ENCODE measurements at places on chromosomes 5 and 9. TPM values are rescaled to one million over a fixed set of nuclear protein-coding genes. Genes with fewer than 3 reads are reported as not detected.

BTNL3 gene
- not detected for total RNA-seq

MOB3B gene
- total RNA-seq = 4.2 TPM

GRCh38 chr5:171537070-171537849 is 117.8 kb downstream of the FGF18 start:
- no peak for DNase-seq

DNA sequence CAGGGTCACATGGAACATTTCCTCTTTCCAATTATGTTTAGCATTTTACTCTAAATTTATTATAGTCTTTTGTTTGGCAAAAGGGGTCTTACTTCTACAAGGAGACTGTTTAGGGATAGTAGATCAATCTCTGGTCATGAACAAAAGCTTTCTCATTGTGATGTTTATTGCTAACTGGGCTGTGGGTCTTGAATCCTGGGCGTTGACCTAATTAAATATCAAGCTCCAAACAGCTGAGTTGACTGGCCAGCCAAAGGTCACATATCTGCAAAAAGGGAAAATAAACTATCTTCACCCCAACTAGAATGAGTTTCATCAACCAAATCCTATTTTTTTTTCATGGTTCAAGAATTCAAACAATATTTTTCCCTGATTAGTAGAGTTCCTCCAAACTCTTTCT is 245.4 kb upstream of the TUT7 start:
- DNase-seq = no peak

IFNE gene
- total RNA-seq = not detected

UBAP1 gene
- 33.8 TPM for total RNA-seq

DNA sequence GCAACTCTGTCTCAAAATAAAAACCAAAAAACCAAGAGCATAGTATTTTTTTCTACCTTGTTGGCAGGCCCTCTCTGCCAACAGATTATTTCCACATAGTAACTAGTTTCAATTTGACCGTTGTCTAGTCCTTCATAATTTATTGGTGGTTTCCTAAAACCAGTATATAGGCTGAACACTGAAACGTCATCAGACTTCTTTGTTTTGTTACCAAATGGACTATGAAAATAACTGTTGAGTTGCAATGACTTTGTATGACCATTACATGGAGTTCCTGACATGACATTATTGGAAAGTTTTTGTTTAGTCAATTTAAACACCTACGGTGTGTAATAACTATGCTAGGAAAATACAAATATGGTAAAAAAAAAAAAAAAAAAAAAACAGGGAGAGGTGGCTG is 1.7 kb downstream of the AGGF1 start:
- DNase-seq = no peak

GRCh38 chr9:110142253-110142652 is 65.7 kb downstream of the C9orf152 start:
- DNase-seq = no peak
